ENCODE measurements at places on chromosomes 1 and 21.

- no peak for DNase-seq
Measured at GRCh38 chr1:183887826-183888819, 83.2 kb downstream of the RGL1 start.

DNA sequence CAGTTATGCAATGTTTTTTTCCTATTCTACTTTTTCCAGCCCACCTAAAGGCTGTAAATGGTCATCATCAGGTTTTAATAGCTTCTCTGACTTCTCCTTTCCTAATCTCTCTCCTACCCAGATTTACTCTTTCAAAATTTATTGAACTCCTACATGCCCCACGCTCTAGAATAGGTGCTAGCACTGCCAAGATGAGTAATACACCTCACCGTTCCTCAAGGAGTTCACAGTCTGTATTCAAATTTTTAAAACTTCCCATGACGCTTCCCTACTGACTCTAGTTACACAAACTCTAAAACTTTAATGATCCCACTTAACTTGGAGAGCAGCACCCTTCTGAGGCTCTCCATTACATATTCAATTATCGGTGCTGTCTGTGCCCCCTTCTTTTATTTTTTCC lies 51.6 kb downstream of the ALG14 start:
- no peak for DNase-seq

DNA sequence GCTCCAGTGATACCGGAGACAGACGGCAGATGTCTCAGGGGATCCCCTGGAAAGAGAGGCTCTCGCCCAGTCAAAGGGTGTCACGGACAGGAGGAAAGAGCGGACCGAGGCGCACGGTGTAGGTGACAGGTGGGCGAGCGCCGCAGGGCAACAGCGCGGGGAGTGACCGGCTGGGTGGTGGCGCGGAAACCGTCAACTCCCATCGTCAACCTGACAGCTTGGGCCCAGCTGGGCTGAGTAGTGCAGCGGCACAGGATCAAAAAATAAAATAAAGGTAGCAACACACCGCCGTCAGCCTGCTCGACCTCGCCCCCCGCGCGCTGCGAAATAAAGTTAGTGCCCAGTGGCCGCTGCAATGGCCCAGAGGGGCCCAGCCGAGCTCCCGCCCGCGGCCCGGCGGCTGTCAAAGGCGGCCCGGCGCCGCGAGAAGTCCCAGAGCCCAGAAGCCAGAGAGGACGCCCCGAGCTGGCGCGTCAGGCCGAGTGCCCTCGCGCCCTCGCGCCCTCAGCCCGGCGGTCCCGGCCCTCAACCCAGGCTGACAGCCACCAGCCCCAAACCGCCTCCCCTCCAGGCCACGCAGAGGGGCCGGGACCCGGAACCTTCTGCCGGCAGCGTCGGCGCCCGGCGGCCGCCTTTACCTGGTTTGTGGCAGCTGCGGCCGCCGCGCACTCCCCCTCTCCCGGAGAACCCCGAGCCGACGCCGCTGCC lies at the start of gene LYST:
LYST (minus strand) TSS at position 702 of the 708 bp plus-strand sequence. CDS start 36,489 bp downstream, outside the sequence.
- peak; percentile 56 for DNase-seq

- DNase-seq: peak; percentile 47
Measured at GRCh38 chr1:31869449-31869848, 53.6 kb upstream of the SPOCD1 start.

DNA sequence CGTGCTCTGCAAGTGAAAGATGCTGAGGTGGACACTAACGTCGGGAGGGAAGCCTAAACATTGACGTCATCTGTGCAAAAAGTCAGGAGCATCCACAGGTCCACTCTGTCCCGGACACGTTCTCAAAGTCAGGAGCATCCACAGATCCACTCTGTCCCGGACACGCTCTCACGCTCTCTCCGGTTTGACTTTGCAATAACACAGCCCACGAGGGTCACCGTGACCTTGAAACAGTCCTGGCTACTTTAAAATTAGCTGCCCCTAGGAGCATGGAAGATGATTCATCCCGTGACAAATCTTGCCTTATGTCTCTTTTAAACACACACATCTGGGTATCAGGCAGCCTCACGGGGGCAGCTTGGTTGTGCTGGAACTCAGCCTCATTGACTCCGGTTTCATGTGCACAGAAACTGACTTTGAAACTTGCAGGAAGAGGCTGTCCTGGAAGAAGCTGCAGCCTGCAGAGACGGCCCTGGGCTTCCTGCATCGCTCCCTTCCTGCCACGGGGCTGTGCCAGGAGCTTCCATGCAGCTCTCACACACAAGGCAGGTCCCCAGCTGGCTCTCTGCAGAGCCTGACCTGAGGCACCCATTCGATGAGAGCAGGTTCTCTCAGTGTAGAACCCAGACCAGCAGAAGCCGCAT lies 18.1 kb upstream of the COL18A1 start:
- no peak for DNase-seq

GRCh38 chr1:81119319-81119718 lies 681.4 kb upstream of the ADGRL2 start:
- no peak for DNase-seq

GRCh38 chr21:46425041-46425440 lies 33.6 kb upstream of the DIP2A start:
- no peak for DNase-seq

GRCh38 chr1:230465691-230466090 lies 39.6 kb upstream of the PGBD5 start:
- DNase-seq: no peak

- peak; percentile 51 for DNase-seq
Measured at GRCh38 chr21:41170442-41170841, 2.5 kb downstream of the BACE2 start.

- no peak for DNase-seq
Measured at GRCh38 chr1:101071470-101071891, 45.9 kb upstream of the DPH5 start.

- no peak for DNase-seq
Measured at GRCh38 chr1:229536982-229537381, 21.5 kb downstream of the ABCB10 start.

DNA sequence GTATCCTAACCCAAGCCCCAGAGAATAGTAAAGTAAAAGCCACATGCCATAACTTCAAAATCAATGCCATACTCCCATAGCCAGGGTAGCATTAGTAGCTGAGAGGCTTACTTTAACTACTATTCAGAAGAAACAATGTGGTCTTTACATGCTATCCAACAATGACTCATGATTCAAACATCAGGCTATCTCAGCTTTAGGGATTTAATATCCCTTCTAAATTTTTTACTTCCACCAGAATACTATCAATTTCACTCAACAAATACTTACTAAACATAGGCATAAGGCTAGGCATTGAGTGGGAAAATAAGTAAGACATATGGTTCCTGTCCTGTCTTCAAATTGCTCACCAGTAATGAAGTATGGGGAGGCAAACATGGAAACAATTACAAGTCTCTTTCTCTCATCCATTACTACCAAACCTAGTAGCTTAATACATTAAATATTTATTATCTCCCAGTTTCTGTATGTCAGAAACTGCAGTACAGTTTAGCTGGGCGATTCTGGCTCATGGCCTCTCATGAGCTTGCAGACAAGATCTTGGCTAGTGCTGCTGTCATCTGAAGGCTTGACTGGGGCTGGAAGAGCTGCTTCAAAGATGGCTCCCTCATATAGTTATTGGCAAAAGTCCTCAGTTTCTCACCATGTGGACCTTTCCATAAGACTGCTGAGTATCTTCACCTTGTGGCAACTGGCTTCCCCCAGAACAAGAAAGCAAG lies 30.7 kb downstream of the EVI5 start:
- no peak for DNase-seq

DNA sequence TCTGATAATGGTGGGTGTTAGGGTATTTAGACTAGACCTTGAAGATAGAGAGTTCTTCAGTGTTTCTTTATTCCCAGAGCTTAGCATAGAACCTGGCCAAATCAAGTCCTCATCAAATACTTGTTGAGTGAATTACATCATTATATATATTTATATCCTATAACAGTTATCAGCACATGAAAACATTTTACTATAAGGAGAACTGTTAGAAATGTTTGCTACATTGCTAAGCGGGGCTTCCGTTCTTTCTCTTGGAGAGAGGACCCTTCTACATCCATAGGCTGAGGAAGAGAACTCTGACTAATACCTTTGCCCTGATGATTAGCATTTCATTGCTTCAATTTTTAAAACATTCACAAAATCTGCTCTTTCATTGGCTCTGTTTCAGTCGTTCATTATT lies 66.5 kb upstream of the NBL1 start:
- no peak for DNase-seq

DNA sequence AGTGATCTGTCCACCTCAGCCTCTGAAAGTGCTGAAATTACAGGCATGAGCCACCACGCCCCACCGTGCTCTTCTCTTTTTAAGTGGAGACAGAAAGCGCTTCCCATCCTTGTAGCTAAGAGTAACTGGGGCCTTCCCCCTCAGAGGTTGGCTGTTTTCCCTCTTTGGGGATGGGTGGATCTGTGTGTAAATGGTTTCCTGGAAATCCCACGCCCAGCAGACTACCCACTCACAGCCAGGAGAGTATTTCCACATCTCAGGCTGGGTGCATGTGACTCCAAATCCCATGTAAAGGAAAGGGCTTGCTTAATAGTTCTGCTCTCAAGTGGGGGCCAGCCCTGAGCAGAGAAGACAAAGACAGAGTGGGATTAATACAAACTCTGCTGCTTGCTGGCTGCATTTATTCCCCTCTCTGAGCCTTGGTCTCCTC lies 19.6 kb upstream of the TCEA3 start:
- DNase-seq: peak; percentile 10

- no peak for DNase-seq
Measured at GRCh38 chr1:65512967-65513780, 92.7 kb downstream of the LEPR start.

DNA sequence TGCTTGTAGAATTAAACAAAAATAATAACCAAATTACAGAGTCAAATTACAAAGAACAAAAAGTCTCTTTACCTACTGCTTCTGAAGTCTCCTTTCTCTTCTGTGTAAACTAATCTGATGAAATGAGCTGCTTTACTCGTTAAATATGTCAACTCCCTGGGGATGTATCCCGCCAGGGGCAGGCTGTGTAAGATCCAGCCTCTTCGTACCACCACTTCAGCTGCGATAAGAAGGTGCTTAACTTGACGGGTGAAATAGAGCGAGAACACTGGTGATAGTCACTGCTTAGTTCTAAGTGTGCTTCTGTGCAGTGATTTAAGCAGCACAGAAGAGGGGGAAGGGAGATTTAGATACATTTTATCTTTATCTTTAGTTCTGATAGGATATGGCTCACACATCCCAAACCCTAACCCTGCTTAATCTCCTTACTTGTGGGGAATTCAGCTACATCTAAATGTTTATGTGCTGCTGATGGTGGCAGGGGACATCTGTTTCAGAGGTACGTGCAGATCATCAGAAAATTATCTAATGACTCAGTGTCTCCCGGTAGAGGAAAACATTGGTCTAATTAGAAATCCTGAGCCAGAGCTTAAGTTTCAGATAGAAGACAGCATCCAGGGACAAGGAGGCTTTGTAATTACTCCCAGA lies 46.0 kb downstream of the RHOU start:
- DNase-seq: no peak

DNA sequence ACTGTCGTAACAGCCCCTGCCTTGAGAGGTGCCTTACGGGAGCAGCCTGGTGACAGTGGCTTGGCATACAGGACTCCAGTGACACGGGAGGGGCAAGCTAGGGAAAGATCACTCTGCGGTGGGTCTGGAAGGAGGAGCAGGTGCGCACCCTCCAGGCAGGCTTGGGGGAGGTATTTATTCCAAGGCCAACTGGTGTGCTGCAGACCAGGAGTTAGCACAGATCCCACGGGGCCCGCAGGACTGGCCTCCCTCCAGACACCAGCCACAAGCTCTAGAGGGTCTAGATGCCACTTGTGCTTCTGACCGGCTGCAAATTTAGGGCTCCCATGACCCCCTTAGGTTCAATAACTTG lies 22.1 kb downstream of the PSEN2 start:
- no peak for DNase-seq

DNA sequence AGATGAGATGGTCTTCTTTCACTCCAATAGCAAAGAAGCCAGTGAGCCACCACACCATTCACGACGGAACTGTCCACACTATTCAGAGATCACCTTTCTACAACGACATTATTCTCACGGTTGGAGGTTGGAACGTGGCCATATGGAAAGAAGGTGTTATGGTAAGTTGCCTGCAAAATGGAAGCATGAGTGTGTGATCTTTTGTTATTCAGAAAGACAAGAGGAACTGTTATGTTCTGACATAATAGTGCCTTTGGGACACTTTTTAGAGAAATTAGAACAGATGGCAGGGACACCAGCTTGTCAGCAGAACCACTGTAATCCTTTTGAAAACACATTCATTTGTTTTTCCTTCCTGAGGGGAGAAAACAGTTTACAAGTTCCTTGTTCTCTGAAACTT lies 75.8 kb upstream of the MCOLN3 start:
- no peak for DNase-seq

DNA sequence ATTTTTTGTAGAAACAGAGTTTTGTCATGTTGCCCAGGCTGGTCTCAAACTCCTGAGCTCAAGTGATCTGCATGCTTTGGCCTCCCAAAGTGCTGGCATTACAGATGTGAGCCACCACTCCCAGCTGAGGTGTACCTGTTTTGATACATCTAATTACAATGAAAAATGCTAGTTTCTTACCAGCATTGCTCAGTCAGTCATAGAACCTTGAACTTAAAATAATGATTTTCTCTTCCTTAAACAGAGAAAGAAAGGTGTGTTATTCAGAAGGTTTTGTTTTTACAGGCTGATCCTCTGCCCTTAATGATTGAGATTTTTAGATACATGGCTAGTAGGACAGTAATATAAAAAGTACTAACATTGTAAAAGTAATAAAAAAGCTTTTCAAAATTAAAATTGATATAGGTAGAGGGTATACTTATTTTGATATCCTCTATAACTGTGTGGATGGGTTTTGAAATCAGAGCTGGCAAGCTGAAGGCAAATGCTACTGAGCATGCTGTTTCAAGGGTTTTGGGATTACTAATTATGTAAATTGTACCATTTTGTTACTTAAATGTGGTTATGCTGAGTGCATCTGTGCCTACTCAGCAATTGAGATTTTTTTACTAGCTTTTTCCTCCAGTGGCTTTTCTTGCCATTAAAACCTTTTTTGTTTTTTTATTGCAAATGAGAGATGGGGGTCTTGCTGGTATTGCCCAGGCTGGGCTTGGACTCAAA lies 16.1 kb downstream of the PRRC2C start:
- DNase-seq: no peak

- no peak for DNase-seq
Measured at GRCh38 chr1:175471039-175471800, 272.2 kb downstream of the TNR start.

- DNase-seq: peak; percentile 67
Measured at GRCh38 chr1:110619412-110620249, 13.5 kb upstream of the KCNA2 start.

DNA sequence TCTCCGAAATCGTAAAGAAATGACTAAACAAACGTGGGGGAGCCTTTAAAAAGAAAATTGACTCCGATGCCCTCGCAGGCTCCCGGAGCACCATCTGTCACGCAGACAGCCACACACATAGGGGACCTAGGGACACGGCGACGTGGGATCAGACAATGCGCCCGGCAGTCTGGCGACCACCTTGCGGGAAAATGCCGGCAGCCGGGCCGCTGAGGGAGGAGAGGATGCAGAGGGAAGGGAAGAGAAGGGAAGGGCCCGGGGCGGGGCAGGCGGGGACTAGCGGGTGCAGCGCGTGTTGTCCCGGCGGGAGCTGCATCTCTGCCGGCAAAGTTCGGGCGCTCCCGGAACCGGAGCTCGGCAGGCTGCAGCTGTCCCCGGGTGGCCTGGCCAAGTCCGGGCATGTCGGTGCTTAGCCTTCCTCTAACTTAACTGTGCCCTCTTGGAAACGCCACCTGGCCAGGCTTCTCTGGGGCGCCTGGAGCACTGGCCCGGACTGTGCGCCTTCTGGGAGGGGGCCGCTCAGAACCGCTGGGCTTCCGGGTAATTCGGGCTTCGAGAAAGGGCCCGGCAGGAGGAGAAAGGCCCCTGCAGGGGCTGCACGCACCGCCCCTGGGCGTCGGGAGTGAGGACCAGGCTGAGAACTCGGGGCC lies 1.8 kb downstream of the NHLH2 start:
- DNase-seq: no peak
